ENCODE measurements at places on chromosomes 5 and 9.

- DNase-seq: no peak
These were observed 142.8 kb downstream of the NSG2 start for GRCh38 chr5:174188295-174188694.

DNA sequence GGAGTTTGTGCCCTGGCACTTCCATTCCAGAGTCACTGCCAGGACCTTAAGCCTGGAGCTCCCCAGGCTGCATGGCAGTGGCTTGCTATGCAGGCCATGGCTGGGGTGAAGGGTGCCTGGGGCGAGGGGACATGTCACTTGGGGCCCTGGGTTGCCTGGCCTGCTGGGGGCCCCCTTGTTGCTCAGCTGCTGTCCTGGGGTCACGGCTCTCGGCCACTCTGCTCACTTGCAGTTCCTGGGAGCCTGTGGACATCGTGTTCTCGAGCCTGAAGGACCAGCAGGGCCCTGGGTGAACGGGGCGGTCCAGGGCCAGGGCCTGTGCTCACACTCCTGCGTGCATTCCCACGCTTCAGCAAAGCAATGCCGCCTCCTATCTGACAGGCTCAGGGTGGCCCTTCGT, 14.5 kb upstream of the SLC2A6 start:
- DNase-seq: no peak

DNA sequence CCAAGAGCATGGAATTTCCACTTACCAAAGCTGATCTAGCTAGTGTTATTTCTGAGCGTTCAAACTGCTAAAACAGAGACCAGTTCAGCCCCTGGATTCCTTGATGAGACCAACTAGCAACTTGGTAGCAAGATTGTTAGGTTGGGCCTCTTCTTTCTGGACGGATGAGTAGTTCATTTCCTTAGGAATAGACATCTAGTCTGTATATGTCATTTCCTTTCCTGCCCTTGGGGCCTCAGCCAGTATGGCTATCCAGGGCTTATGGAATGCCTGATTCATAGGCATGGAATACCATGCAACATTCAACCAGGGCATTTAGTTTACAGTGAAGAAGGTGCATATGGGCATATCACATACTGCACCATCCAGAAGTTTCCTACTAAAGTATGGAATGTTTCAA, 14.5 kb upstream of the LPAR1 start:
- no peak for DNase-seq

GRCh38 chr5:35694481-35694880, 76.8 kb downstream of the SPEF2 start:
- DNase-seq: no peak

- DNase-seq: no peak
These were observed 119.8 kb downstream of the LPAR1 start for GRCh38 chr9:110918316-110919049.

DNA sequence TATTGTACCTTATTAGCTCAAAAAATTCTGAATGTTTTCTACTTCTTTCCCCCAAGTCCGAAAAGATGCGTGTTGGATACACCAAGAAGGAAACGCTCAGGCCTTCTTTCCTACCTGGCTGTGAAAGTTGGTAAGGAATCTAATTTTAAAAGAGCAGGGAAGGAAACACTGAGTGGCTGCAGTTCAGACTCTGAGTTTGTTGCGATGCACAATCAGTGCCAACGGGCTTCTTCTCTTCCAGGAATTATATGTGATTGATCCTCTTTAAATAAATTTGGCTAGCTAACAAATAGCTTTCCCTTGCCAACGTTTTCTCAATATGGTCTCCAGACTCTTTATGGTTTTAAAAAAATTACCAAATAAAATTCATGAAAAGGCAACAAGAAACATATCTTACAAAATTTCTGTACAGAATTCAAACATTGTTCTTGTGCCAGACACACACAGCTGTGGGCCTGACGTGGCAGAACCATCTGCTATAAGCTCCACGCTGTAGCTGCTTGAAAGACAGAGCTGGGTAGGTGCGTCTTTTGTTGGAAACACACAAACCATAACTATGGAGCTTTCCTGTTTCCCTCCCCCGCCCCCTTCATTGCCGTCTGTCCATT, 493.1 kb downstream of the ZNF608 start:
- no peak for DNase-seq

DNA sequence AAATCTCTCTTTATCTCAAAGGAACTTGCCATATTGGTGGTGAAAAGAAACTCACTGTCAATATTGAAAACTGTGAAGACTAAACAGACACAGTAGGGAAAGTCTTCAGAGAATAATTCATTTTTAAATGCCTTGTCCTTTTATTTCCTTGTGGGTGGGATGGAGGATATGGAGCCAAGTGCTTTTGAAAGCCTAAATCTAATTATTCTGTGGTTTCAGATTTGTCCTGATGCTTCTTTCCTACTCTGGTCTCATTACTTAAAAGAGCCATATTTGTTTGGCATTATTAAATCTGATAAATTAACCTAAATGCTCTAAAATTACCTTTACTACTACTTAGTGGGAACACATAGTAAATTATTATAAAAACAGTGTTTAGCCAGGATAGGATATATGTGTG, 258.3 kb upstream of the EFNA5 start:
- no peak for DNase-seq

DNA sequence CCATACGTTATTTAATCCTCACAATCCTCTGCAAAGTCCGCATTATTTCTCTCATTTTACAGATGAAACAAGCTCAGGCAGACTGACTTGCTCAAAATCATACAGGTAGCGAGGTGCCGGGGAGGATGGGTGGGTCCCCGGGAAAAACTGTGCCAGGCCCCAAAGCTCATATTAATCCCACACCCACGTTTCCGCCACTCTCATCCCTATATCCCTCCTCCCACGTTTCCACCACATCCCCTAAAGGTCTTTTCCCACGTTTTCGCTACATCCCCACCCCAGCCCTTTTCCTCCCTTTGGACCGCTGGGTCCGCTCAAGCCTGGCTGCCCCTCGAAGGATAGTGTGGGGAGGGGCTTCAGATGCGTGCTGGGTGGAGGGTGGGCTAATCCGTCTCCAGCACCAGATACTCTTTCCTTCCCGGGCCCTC, 434 bp upstream of the FSD1L start:
- no peak for DNase-seq

GRCh38 chr5:134945041-134945440, 22.7 kb upstream of the CATSPER3 start:
- no peak for DNase-seq

DNA sequence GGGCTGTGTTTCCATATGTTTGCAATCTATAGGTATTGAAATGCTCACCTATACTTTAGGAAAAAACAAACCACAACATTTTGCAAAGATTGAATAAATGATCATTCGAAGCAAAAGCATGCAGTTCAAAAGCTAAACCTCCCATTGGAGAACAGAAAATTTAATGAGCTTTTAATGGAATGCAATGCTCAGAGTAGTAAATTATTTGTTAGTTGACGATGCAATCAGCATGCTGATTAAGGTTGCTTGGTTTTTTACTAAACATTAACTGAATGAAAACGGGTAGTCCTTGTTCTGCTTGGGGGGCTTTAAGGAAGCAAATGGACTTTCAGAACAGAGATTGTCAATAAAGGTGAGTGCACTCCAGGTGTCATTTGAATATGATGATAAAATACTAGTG, 123.3 kb upstream of the TMEM161B start:
- no peak for DNase-seq

DNA sequence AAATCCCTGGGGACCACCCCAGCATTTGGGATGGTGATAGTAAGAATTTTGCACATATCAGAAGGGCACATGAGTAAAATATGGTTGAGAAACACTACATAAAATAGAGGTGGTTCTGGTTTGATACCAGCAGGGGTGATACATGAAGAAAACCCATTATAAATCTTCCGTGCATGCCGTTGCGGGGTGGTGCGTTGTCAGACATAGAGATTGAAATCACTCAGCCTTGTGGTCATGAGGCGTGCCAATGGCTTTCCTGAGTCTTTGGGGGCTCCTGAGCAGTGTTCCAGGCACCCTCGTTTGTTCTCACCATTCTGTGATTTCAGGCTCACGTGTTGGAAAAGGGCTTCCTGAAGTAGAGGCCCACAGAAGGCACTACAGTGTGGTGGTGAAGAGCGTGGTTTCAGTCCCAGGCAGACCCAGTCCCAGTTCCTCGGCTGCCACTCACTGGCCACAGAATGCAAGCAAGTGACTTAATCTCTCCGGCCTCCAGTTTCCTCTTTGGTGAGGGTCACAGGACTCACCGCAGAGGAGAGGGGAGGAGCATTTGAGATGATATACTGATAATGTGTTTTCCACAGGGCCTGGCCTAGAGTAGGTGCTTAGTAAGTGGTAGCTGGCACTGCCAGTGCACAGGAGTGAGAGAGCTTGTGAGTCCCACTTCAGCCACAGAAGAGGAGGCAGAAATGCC, 20.5 kb upstream of the GLRX start:
- DNase-seq: no peak
